ENCODE measurements at places on chromosomes 12 and 14.

GRCh38 chr14:23015618-23016017 is 5.7 kb upstream of the C14orf93 start:
- DNase-seq: no peak

- DNase-seq: no peak
Measured at GRCh38 chr12:74129702-74130101, 407.9 kb upstream of the ATXN7L3B start.

- DNase-seq: no peak
Measured at GRCh38 chr12:122411537-122411936, 10.9 kb downstream of the CLIP1 start.

DNA sequence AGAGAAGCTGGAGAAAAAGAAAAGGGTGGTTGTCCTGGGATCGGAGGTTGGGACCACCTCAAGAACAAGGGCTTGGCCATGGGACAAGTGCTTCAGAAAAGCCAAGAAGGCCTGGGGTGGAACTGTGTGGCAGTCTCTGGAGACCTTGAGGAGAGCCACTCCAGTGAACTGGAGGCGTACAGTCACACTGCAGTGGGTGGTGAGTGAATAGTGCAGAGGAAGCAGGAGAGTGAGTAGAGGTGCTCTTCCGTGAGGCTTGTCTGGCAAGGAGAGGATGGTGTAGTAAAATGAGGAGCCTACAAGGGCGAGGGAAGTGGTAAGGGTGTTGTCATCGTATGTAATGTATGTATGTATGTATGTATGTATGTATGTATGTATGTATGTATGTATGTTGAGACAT is 20.9 kb downstream of the RASSF3 start:
- no peak for DNase-seq

- no peak for DNase-seq
Measured at GRCh38 chr14:103854822-103855733, 7.7 kb upstream of the PPP1R13B start.

- DNase-seq: no peak
Measured at GRCh38 chr12:88623777-88624548, 43.7 kb upstream of the KITLG start.

- DNase-seq: no peak
Measured at GRCh38 chr12:106767206-106767605, 7.3 kb upstream of the RIC8B start.
